WTC11 (cell line): ENCODE measurements at places on chromosomes 7 and 10. TPM values are rescaled to one million over a fixed set of nuclear protein-coding genes. Genes with fewer than 3 reads are reported as not detected.

DNA sequence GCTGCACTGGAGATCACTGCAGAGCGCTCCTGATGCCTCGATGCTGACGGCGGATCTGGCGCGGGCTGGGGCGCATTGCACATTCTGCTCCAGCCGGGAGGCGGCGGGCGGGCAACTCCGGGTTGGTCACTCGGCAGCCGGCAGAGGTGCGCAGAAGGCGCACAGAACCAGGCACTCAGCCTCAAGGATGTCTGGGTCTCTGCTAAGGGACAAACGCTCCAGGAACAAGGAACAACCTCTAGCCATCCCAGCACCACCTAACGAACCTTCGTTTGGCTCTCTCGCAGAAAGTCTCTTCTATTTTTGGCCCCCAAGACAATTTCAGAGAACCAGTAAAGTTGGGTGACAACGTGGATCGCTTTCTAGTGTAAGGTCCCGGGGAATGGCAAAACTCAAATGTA lies 254.6 kb downstream of the OTUD1 start:
- peak; percentile 79 for DNase-seq

GRCh38 chr7:138328215-138328614 lies 131.8 kb upstream of the TRIM24 start:
- DNase-seq, result no peak

The ZNF239 gene
- 7.7 to 10.8 TPM (median 9.8 TPM) in 3 replicates for total RNA-seq

The PPP1R9A gene
- 16.8 to 18.7 TPM (median 18.0 TPM) in 3 replicates for total RNA-seq

GRCh38 chr7:99242682-99243081 lies 30.0 kb upstream of the MYH16 start:
- no peak for DNase-seq

GRCh38 chr7:54774785-54775740 lies 16.1 kb upstream of the SEC61G start:
- no peak for DNase-seq

GRCh38 chr10:18436902-18437301 lies 214.5 kb downstream of the NSUN6 start:
- no peak for DNase-seq

- no peak for DNase-seq
Measured at GRCh38 chr10:48453451-48454301, 147.2 kb downstream of the MAPK8 start.

The CALCR gene
- total RNA-seq, result 0.81 to 1.3 TPM (median 1.2 TPM) in 3 replicates

The AOAH gene
- 0.31 to 0.34 TPM in 2 of 3 replicates, not detected in the other for total RNA-seq

The CPN1 gene
- 0.42 to 0.69 TPM (median 0.66 TPM) in 3 replicates for total RNA-seq

DNA sequence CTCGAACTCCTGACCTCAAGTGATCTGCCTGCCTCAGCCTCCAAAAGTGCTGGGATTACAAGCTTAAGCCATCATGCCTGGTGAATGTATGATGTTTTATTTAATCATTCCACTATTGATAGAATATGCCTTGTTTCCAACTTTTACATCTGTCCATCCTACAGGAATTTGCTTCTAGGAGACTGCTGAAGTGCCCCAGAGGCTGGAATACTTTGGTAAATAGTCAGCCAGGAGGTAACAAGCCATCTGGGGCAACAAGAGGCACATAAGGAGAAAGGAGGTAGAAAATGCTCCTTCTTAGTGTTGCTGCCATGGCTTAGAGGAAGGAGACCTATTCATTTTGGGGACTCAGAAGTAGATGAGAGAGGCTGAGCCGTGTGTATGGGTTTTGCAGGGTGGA lies 14.8 kb downstream of the PLCE1 start:
- no peak for DNase-seq

GRCh38 chr10:129605986-129606518 lies 139.0 kb downstream of the MGMT start:
- no peak for DNase-seq

The SLC16A9 gene
- total RNA-seq, result 4.0 to 5.5 TPM (median 4.7 TPM) in 3 replicates

The NAT16 gene
- 0.32 to 0.62 TPM (median 0.39 TPM) in 3 replicates for total RNA-seq

The MYO1G gene
- 0.41 to 0.48 TPM (median 0.46 TPM) in 3 replicates for total RNA-seq

DNA sequence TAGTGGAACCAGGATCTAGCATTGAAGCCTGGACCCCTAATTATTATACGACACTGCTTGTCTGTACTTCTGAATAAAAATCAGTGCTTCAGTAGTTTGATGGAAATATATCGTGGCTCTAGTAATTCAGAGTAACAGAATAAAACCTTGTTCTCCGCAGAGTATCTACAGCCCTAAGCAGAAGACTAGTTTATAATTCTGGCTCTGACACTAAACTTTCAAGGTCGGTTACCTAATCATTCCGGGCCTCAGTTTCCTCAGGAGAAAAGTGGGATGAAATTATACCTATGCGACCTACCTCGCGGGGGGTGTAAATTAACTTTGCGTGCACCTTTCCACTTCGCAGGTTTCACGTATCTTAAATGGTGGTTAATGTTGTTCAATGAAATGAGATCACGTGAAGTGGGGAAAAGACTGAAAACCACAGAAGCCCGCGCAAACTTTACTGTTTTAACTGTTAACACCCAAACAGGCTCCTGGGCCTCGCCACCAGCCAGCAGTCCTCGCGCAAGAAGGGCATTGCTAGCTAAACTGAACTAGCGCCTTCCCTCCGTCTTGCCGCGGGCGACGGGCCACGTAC lies 615 bp downstream of the THAP5 start:
- DNase-seq, result no peak

GRCh38 chr7:86407291-86407690 lies 236.4 kb upstream of the GRM3 start:
- DNase-seq, result no peak

The EIF5AL1 gene
- total RNA-seq, result 0.17 to 0.23 TPM (median 0.21 TPM) in 3 replicates

DNA sequence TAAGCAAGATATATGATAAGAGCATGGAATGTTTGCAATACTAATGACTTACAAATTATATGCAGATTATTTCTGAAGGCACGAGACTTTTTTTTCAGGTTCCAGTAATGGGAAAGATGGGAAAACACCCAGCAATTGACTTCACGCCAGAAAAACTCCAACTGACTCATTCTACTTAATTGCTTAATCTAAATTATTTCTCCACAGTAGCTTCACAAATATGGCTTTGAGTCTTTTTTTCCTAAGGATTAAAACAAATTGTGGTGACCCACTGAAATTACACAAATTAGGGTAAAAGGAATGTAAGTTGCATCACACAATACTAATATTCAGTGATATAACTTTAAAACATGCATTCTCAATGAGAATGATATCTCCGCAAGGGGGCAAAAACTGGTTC lies 138.7 kb downstream of the GNAI1 start:
- no peak for DNase-seq

DNA sequence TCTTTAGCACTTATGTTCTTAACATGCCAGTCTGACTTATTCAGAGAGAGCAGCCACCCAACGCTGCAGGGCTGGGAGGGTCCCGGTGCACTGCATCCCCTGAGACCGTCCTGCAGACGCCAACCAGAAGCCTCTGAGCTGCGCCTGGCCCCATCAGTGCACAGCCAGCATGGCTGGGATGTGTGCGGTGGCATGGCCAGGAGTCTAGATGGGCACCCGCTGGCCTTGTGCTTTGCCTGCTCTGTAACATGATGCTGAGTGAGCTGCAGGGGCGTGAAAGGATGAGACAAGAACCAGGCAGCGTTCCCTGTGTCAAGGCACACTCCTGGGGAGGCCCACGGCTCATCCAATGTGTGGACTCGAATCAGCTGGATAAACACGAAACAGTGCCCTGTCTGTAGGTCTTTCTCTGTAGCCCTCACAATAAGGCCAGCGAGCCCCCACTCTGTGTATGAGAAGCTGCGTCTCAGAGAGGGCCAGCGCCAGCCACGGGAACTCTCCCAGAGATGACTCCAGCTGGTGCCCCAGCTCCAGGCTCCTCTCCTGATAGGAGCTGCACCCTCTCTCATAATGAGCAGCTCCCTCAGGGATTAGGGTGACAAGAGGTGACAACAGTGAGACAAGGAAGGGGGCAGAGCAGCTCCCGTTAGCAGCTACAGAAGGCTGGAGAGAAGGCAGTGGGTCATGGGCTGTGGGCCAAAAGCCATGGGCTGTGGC lies 96.8 kb downstream of the TNS3 start:
- DNase-seq, result no peak

The ENO4 gene
- total RNA-seq, result 0.27 to 1.1 TPM (median 0.42 TPM) in 3 replicates

The NPC1L1 gene
- total RNA-seq, result 0.15 to 0.18 TPM (median 0.16 TPM) in 3 replicates

The GIMAP2 gene
- 0.15 to 0.37 TPM (median 0.18 TPM) in 3 replicates for total RNA-seq

The GIMAP8 gene
- total RNA-seq, result 0.09 to 0.18 TPM (median 0.09 TPM) in 3 replicates

The SPDYE5 gene
- not detected in 3 replicates for total RNA-seq

- no peak for DNase-seq
Measured at GRCh38 chr7:41114131-41114530, 588.8 kb downstream of the INHBA start.

The PLAC9 gene
- 4.6 to 7.3 TPM (median 6.6 TPM) in 3 replicates for total RNA-seq

DNA sequence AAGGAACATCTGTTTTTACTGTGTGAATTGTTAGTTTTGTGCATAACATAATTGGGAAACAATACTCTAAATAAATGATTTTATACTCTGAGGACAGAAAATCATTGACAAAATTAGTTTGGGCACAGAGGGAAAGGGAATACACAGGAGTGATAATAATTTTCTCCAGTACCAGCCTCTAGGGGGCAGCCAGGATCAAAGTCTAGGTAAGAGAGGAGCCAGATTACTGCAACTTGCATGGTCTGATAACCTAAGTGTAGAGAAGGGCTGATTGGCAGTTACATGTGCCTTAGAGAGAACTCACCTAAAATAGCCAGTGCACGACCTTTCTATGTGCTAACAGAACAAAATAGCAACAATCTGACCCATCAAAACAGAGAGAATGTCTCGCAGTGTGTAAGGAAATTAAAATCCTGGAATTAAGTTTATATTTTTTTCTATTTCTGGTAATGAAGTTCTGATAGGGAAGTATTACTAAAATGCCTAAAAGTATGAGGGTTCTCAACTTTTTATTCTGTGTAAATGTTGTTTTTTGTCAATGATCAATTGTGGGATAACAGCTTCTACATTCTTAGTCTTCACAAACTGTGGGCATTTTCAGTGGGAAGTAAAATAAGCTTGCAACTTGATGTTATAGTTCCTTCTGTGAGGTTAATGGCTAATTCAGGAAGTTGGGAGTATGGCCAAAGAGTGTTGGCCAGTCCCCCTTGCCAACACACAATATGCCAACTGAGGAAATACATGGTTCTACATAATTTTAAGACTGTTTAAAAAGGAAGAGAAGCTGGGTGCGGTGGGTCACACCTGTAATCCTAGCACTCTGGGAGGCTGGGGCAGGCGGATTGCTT lies 66.4 kb downstream of the EXOC6 start:
- DNase-seq, result peak; percentile 70

DNA sequence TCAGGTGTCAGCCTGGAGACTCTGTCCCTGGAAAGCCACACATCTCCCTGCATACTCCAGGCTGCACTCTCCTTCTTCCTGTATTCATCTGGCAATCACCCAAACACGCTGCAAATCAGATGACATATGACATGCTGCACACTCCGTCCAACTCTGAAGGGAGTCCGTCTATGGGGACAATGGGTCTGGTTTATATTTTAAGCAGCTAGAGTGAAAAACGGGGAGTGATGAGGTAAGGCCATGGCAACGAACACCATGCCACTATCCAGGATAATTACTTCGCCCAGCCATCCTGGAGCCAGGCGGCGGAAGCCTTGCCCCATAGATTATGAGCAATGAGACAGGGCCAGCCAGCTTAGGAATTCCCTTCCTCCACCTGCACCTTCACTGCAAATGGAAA lies 140.1 kb downstream of the PLXNA4 start:
- DNase-seq, result no peak

DNA sequence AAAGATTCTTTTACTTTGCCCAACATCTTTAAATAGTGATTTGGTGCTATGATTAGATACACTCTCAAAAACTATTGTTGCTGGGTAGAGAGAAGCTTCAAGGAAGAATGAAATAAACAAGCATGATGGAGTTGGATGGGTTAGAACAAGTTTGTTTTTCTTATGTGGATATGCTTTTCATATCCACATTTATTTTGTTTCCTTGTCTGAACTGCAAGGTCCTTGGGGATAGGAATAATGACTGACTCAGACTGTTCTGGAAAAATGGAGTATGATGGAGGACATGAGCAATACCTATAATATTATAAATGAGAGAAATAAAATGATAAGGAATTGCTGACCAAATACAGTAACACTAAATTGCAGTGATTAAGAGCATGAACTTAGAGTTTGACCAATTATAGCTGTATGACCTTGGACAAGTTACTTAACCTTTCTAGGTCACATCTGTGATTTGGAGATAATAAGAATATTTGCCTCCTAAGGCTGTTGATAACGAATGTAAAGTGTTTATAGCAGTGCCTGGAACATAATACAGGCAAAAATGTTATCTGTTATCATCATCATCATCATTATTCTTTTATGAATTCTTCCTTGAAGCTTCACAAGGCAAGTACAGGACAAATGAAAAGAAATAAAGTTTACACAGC lies 847.5 kb downstream of the LRMDA start:
- DNase-seq, result no peak

The MEST gene
- total RNA-seq, result 130 to 188 TPM (median 143 TPM) in 3 replicates

The AP4M1 gene
- total RNA-seq, result 16.9 to 18.0 TPM (median 17.4 TPM) in 3 replicates

The PON1 gene
- total RNA-seq, result 0.25 to 0.26 TPM in 2 of 3 replicates, not detected in the other

- no peak for DNase-seq
Measured at GRCh38 chr10:89836840-89837164, 135.4 kb downstream of the KIF20B start.

DNA sequence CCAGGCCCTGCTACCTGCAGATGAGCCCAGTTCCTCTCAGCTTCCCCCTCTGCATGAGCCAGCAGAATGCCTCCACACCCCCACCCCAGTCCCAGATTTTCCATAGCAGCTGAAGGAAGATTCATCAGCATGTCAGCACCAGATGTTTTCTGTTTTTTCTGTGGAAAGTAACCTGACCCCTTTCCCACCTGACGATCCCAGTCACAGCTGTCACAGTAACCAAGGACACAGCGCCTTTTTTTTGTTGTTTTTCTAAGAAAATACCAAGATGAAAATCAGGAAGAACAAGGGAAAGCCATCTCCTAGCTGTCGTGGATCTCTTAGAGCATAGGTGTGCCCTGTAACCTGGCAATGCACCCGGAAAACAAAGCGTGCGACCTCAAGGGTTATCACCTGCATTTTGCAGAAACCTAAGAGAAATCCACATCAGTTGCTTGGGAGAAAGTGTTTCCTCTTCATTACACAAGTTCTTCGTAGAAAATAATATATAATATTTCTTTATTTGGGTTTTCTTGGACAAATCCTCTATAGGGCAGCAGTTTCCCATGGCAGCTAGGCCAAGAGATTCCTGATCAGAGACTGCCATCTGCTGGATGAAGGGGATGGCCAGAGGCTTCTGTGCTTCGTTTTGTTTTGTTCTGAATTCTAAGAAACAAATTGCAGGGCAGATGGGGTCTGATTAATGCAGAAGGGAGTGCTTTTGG lies 401.9 kb downstream of the TNS3 start:
- peak; percentile 59 for DNase-seq
